ENCODE measurements at places on chromosomes 11 and 22.

GRCh38 chr11:42825598-42825997 lies 486.2 kb upstream of the API5 start:
- H3K4me1 ChIP-seq = no peaks in the 10 kb centered on the region
- no peak for DNase-seq
- no peaks in the 10 kb centered on the region for H3K27me3 ChIP-seq
- no peaks in the 10 kb centered on the region for H3K36me3 ChIP-seq
- H3K27ac ChIP-seq = no peak overlapping the region

DNA sequence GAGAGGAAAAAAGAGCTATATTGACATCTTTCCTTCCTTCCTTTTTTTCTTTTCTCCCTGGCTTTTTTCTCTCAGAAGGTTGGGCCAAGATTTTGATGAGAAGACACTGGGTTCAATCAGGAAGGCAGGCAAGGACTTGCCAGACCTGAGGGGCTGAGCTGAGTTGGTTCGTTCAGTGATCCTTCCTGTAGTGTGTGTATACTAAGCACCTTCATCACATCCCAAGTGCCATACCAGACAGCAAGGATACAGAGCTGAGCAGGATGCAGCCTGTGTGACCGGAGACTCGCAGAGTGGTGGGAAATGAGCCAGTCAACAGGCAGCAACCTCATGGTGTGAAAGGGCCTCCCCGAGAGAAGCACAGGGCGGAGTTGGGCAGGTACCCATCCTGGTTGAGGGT lies 95.5 kb downstream of the SPON1 start:
- H3K27me3 ChIP-seq = no peaks in the 10 kb centered on the region
- no peaks in the 10 kb centered on the region for H3K36me3 ChIP-seq
- DNase-seq = no peak
- H3K27ac ChIP-seq = no peak overlapping the region
- H3K4me1 ChIP-seq = no peaks in the 10 kb centered on the region
- no peak overlapping the region for H3K4me3 ChIP-seq

GRCh38 chr11:76242004-76242779 lies 35.9 kb upstream of the WNT11 start:
- H3K36me3 ChIP-seq = no peaks in the 10 kb centered on the region
- H3K27me3 ChIP-seq = no peaks in the 10 kb centered on the region
- H3K4me1 ChIP-seq = no peaks in the 10 kb centered on the region
- no peak overlapping the region for H3K4me3 ChIP-seq

GRCh38 chr11:11577251-11577855 lies 44.5 kb downstream of the GALNT18 start:
- no peak overlapping the region for H3K4me3 ChIP-seq
- peaks cover 23% of the 10 kb centered on the region for H3K4me1 ChIP-seq
- no peak for DNase-seq
- no peak overlapping the region for H3K27ac ChIP-seq
- H3K27me3 ChIP-seq = no peaks in the 10 kb centered on the region

DNA sequence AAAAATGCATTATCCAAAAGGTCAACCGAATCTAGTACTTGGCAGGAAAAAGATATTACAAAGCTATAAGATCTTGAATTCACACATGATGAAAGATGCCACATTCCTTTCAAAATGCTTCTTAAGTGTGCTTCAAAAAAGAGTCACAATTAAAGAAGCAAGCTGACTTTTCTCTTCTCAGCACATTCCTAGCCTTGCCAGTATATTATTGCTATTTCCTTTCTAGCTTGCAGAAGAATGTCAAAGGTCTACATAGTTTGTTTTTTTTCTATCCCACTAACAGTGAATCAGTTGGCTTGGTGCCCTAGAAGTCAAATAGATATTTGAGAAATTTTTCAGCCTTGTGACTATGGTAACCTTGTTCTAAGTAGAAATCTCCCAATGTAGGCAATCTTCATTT lies 56.8 kb downstream of the GUCY1A2 start:
- H3K4me1 ChIP-seq = no peaks in the 10 kb centered on the region
- DNase-seq = no peak
- no peak overlapping the region for H3K27ac ChIP-seq

- H3K27me3 ChIP-seq = no peaks in the 10 kb centered on the region
- no peak for DNase-seq
- H3K36me3 ChIP-seq = no peaks in the 10 kb centered on the region
- peaks cover 10% of the 10 kb centered on the region for H3K4me1 ChIP-seq
- H3K4me3 ChIP-seq = no peak overlapping the region
- no peak overlapping the region for H3K27ac ChIP-seq
These were observed 52.5 kb downstream of the TRIM44 start for GRCh38 chr11:35714882-35715627.

DNA sequence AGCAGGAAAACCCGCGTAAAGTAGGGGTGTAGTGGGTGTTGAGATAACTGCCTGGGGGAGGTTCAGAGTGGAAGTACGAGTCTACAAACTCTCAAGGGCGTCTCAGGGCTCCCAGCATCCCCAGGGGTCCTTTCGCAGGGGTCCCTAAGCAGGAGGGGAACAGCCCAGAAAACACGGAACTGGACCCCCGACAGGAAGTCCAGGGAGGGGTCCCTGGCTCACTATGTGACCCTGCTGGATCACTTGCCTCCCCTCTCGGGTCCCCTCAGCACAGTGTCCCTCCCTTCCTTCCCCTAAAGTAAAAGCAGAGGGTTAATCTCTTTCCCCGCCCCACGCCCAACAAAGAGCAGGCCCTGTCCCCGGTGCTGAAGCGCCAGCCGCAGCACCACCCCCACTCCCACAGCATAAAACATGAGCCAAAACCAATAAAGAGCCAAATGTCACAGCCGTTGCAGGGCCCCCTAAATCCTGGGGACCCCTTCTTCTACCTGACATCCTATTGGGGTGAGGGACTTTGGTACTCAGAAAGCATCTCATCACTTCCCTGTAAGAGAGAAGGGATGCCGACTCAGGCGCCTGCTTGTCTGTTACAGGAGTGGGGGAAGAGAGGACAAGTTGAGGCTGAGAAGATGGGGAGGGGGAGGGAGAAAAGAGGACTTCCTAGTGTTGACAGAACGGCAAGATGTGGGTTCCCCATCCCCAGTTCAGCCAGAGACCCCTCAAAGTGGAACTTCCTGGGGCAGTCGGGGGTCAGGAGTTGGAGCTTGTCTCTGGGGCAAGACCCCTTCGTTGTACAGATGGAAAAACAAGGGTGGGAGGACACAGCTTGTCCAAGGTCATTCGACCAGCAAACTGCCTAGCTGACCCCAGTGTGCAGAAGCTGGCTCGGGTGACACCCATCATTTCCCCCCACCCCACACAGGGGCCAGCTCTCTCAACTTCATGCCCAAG lies 1.4 kb upstream of the NEFH start:
- H3K27ac ChIP-seq = no peak overlapping the region
- H3K36me3 ChIP-seq = no peaks in the 10 kb centered on the region
- no peak overlapping the region for H3K4me3 ChIP-seq
- H3K27me3 ChIP-seq = peaks cover 47% of the 10 kb centered on the region
- DNase-seq = no peak

GRCh38 chr22:48897645-48898370 lies 929.9 kb downstream of the BRD1 start:
- no peaks in the 10 kb centered on the region for H3K27me3 ChIP-seq
- no peak overlapping the region for H3K4me3 ChIP-seq
- no peak for DNase-seq

- no peak overlapping the region for H3K27ac ChIP-seq
- no peaks in the 10 kb centered on the region for H3K4me1 ChIP-seq
- H3K27me3 ChIP-seq = no peaks in the 10 kb centered on the region
- no peak for DNase-seq
- peaks cover 53% of the 10 kb centered on the region for H3K36me3 ChIP-seq
- no peak overlapping the region for H3K4me3 ChIP-seq
These were observed 76.5 kb downstream of the BTBD10 start for GRCh38 chr11:13386567-13386966.

GRCh38 chr11:11709447-11710239 lies 87.8 kb upstream of the GALNT18 start:
- H3K36me3 ChIP-seq = no peaks in the 10 kb centered on the region
- no peak overlapping the region for H3K27ac ChIP-seq
- H3K27me3 ChIP-seq = no peaks in the 10 kb centered on the region
- no peak overlapping the region for H3K4me3 ChIP-seq

GRCh38 chr22:50221410-50222300 lies 20.8 kb downstream of the SELENOO start:
- no peaks in the 10 kb centered on the region for H3K27me3 ChIP-seq
- no peaks in the 10 kb centered on the region for H3K36me3 ChIP-seq
- DNase-seq = no peak
- no peaks in the 10 kb centered on the region for H3K4me1 ChIP-seq
- H3K4me3 ChIP-seq = no peak overlapping the region

DNA sequence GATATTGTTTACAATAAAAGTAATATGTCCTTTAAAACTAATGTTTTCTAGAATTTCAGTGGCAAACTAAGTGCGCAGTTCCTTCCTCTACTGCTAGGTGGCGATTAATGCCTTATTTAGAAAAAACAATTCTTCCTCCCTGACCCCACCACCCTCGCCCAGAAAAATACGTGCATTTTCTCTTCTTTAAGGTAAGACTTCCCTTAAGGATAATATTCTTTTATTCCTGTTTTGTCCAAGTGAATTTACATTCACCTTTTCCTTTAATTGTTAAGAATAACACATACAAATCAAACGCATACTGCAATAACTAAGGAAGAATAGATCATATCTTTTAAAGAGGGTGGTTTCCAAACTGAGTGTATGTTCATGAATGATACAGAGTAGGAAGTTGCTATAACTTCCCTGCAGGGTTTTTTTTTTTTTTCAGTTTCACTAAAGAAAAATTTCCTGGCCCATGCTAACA lies 17.0 kb upstream of the PSMA1 start:
- H3K27ac ChIP-seq = no peak overlapping the region
- H3K27me3 ChIP-seq = no peaks in the 10 kb centered on the region
- DNase-seq = no peak
- no peaks in the 10 kb centered on the region for H3K4me1 ChIP-seq

DNA sequence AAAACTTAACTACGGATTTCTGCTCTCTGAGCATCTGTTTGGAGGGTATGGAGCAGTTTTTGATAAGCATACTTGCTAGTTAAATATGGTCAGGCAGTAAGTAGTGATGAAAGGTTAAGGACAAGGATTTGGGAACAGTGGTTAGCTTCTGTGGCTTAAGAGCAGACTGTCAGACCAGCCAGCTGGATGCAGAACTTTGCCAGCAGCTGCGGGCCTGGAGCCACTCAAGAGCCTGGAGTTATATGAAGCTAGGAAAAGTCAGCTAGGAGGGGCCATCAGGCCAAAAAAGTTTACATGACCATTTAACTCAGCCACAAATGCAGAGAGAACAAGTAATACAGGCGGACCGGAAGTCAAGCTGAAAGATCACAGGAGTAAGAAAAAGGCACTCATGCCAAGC lies 1817.7 kb downstream of the LRRC4C start:
- H3K4me3 ChIP-seq = no peak overlapping the region
- DNase-seq = no peak
- H3K36me3 ChIP-seq = no peaks in the 10 kb centered on the region
- H3K27ac ChIP-seq = no peak overlapping the region
- H3K27me3 ChIP-seq = no peaks in the 10 kb centered on the region

DNA sequence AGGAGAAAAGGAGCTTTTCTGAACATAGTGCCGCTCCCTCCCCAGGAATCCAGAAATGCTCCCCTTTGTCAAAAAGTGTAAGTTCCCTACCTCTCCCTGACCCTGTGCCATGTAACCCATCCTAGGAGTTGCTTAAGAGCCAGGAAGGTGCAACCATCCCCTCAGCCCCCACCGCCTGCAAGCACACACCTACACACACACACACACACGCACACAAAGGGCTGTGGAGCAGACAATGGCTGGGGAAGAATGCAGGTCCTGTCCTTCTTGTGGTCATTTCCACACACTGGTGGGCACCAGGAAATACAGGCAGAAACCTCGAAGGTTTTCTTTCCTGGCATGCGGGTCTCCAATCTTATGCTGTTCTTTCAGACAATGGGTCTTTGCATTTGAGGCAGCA lies 1.2 kb downstream of the P2RX3 start:
- no peak overlapping the region for H3K27ac ChIP-seq
- H3K4me3 ChIP-seq = no peak overlapping the region
- no peaks in the 10 kb centered on the region for H3K27me3 ChIP-seq

GRCh38 chr11:122664188-122664587 lies 8.7 kb downstream of the UBASH3B start:
- H3K4me1 ChIP-seq = peaks cover 6% of the 10 kb centered on the region
- no peak overlapping the region for H3K4me3 ChIP-seq
- no peaks in the 10 kb centered on the region for H3K27me3 ChIP-seq
- H3K27ac ChIP-seq = no peak overlapping the region
- no peaks in the 10 kb centered on the region for H3K36me3 ChIP-seq
- DNase-seq = no peak

DNA sequence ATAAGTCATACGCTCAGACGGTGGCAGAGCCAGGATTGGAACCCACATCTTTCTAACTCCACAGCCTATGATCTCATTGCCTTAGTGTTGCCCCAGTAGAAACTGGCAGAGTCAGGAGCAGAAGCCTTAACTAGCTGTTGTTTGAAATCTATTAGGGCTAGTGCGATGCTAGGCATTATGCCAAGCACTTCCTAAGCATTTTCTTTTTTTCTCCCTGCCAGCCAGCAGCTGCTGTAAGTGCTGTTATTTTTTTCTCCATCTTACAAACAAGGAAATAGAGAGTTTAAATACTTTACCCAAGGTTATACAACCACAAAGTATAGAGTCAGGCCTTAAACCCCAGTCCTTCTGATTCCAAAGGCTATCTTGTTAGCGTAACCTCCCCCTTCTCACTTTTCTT lies 161.0 kb upstream of the SORL1-AS1 start:
- H3K36me3 ChIP-seq = no peaks in the 10 kb centered on the region
- H3K4me3 ChIP-seq = no peak overlapping the region
- no peak overlapping the region for H3K27ac ChIP-seq
- DNase-seq = no peak
- H3K4me1 ChIP-seq = no peaks in the 10 kb centered on the region

- H3K27me3 ChIP-seq = no peaks in the 10 kb centered on the region
- H3K27ac ChIP-seq = peak overlapping the region; percentile 90
- H3K36me3 ChIP-seq = no peaks in the 10 kb centered on the region
- peaks cover 38% of the 10 kb centered on the region for H3K4me1 ChIP-seq
- no peak for DNase-seq
These were observed 623 bp downstream of the NDUFS8 start for GRCh38 chr11:68031144-68031464.

GRCh38 chr22:20585639-20586402 lies 78.4 kb downstream of the MED15 start:
- H3K4me3 ChIP-seq = no peak overlapping the region
- no peak overlapping the region for H3K27ac ChIP-seq
- DNase-seq = no peak
- no peaks in the 10 kb centered on the region for H3K27me3 ChIP-seq
- H3K4me1 ChIP-seq = no peaks in the 10 kb centered on the region
- H3K36me3 ChIP-seq = peaks cover 64% of the 10 kb centered on the region

DNA sequence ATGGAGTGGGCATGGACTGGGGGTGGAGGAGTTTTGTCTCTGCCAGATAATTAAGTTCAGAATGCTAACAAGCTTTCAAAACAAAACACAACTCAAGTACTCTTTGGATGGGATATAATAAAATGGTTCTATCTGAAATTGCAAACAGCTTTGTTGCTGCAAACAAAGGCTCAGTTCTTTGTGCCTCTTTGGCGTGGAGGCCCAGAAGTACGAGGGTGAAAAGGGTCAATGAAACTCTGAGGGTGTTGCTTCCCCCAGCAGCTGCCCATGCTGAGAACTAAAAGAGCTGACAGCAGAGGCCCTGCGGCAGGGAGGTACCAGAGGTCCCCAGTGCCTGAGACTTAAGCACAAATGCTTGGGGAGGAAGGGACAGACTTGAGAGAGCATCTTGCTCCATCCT lies 26.5 kb upstream of the IGSF22 start:
- no peaks in the 10 kb centered on the region for H3K36me3 ChIP-seq
- no peaks in the 10 kb centered on the region for H3K27me3 ChIP-seq
- H3K27ac ChIP-seq = no peak overlapping the region
- H3K4me3 ChIP-seq = no peak overlapping the region

- H3K36me3 ChIP-seq = no peaks in the 10 kb centered on the region
- no peak overlapping the region for H3K27ac ChIP-seq
- DNase-seq = no peak
- H3K27me3 ChIP-seq = no peaks in the 10 kb centered on the region
- H3K4me3 ChIP-seq = no peak overlapping the region
These were observed 259.8 kb upstream of the ANO5 start for GRCh38 chr11:21933095-21933494.
